ENCODE measurements at places on chromosomes 4 and X.

- DNase-seq = no peak
These were observed 36.9 kb downstream of the SORBS2 start for GRCh38 chr4:185774845-185775680.

DNA sequence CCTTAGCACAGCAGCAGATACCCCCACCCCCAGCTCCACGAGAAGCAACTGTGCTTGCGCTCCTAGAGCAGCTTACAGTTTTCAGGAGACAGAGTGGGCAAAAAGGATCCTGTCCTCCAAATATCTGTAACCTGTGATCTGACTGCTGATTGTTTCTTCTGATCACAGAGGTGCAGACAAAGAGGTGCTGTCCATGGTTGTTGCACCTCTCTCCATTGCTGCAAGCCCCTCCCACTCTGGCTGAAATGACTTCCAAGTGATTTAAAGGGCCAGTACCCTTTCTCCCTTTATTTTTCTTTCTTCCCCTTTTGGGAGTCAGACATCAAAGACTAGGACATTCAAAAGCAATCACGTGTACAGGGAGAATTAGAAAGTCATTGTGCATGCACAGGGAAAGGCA is 205.3 kb upstream of the GEMIN8 start:
- DNase-seq = no peak

DNA sequence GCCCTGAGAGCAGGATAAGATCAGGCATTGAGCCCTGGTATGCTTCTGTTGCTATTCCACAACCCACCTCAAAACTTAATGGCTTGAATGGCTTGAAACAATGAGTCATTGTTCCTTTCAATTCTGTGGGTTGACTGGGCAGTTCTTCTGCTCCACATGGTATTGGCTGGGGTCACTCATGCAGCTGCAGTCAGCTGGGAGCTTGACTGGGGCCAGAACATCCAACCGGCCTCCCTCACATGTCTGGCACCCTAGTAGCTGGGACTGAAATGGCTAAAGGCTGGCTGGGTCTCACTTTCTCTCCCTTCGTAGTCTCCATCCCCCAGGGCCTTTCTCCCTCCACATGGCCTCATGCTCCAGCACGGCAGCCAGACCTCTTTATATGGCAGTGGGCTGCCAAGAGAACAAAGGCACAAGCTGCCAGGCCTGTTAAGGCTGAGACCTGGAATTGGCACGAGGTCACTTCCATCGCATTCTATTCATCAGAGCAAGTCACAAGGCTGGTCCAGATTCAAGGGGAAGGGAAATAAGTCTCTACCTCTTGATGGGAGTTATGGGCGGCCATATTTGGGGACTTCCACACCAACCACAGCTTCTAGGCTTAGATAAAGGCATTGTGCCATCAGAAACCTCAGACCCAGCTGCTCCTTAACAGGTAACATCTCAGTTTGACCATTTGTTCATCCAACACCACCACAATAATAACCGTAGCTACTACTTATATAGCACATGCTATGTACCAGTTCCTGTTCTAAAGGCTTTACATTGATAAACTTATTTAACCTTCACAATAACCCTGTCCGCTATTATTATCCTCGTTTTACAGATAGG is 159.7 kb upstream of the ATP6AP2 start:
- no peak for DNase-seq

- no peak for DNase-seq
These were observed 88.9 kb downstream of the ZNF674 start for GRCh38 chrX:46456125-46456922.

DNA sequence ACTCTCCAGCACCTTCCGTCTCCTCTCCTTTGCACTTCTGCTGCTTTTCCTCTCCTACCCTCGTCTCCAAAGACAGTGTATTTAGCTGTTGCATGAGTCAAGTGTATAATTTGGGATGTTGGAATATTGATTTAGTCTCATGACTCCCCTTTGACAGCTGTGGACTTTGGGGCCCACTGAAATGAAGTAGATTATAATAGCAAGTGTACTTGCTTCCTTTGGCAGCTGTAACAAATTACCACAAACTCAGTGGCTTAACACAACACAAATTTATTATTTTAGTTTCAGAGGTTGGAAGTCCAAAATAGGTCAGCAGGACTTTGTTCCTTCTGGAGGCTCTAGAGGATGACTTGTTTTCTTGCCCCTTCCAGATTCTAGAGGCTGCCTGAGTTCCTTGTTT is 29.5 kb upstream of the MSL3 start:
- DNase-seq = no peak

GRCh38 chrX:23742174-23742696 is 841 bp downstream of the ACOT9 start:
- no peak for DNase-seq

DNA sequence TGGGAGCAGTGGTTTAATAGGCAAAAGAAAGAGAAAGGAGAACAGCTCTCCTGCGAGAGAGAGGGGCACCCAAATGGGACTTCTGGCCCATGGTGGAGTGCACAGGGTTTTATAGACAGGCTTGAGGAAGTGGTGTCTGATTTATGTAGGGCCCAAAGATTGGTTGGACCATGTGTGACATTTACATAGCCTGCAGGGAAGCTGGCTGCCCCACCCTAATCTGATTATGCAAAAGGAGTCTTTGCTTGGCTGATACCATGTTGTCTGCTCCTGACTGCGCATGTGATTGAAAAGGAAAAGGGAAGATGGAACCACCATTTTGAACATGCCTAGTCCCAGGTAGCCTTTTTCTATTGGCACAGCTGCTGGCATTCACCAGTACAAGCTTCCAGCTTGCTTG is 100.0 kb upstream of the DIPK2B start:
- DNase-seq = no peak

DNA sequence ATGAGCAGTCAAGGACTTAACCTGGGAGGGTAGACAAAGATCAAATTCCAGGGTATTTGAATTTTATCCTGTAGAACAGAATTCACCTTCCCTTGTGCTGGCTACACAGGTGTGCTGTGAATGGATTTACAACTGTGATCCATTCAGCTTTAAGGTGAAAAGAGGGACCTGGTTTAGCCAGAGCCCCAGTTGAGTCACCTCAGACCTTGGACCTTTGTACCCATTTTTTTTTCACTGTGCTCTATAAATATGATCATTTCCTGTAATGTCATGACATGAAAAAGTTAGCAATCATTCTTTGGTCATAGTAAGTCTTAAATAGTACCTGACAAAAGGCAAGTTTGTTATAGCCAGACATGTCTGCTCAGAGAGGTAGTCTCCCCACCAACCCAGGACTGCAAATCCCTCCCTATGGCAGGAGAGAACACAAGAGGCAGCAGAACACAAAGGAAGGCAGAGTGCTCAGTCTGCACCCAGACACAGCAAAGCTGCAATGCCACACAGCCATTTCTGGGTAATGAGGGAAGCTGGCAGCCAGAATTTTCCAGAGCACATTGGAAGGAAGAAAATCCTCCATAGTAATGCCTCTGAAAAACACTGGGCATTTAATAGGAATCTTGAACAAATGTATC is 77.9 kb downstream of the CXXC4 start:
- no peak for DNase-seq
